ENCODE measurements at places on chromosomes 3 and 15.

DNA sequence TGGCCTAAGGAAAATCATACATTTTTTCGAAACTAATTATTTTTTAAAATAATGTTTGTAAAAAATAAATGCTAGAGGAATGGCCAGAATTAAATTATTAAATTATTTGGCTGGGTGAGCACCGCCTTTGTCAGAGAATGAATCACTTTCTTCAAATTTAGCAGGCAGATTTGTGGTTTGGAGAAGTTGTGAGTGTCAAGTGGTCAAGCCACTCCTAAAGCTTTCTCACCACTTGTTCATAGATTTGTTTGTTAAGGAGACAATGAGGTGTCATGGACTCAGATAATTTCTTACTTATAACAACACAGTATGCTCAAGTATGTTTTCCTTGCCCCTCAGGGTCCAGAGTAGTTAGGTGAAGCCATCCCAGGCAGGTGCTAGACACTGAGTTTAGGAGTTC is 196.2 kb downstream of the TUSC7 start:
- DNase-seq = no peak

DNA sequence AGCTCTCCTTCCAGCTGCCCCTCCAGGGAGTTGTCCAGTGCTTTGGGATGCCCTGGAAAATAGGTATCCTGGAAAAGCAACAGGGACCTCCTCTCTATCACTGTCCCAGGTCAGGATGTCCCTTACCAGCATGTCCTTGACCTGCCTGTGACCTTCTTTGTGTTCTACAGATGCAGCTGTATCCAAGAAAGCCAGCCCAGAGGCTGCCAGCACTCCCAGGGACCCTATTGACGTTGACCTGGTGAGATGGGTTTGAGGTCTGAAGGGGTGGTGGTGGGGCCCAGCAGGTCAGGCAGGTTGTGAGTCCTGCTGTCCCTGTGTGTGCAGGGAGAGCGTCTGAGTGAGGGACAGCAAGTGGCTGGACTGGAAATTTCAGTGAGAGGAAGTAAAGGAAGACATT is 30.2 kb downstream of the PML start:
- no peak for DNase-seq

DNA sequence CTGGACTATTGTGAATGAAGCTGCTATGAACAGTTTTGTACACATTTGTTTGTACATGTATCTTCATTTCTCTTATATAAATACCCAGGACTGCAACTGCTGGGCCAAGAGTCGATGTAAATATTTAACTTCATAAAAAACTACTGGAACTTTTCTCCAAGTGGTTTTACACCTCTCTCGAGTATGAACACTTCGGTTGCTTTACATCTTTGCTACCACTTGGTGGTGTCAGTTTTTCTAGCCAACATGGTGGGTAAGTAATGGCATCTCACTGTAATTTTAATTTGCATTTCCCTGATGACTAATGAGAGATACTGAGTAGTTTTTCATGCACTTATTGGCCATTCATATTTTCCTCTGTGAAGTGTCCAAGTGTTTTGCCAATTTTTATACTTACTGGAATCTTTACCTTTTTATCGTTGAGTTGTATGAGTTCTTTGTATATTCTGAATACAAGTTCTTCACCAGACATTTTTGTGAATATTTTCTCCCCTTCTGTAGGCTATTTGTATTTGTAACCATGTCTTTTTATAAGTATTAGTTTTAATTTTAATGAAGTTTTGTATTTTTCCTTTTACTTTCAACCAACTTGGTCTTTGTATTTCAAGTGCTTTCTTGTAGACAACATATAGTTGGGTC is 44.4 kb downstream of the PCOLCE2 start:
- DNase-seq = no peak

GRCh38 chr3:152302521-152303021 is 33.8 kb downstream of the MBNL1 start:
- peak; percentile 79 for DNase-seq

DNA sequence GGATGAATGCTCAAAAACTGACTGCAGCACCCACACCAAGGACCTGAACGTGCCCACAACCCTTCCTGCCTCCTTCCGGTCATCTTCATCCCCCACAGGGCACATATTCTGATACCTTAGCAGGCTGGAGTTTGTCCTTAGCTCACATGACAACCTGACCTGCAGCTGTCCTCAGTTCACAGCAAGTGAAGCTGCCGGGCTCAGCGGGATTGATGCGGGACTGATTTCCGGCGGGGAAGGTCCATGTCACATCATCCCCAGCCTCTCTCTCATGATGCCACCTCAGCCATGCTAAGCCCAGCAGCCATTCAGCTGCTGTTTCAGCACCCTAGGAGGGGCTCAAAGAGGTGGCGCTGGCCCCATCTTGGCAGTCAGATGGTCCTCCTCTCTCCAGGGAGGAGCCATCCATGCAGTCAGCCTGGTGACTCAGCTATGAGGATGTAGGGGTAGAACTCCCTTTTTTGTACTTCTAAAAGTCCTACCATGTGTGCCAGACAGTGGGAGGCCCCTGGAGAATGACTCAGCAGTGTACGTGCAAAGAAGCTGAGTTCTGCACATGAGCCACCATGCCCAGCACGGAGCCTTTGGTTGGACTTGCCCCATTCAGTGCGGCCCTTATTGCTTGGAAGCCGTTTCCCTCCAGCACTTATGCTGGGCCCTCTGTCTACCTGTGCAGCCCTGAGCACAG is 9.5 kb downstream of the CA12 start:
- DNase-seq = peak; percentile 92

DNA sequence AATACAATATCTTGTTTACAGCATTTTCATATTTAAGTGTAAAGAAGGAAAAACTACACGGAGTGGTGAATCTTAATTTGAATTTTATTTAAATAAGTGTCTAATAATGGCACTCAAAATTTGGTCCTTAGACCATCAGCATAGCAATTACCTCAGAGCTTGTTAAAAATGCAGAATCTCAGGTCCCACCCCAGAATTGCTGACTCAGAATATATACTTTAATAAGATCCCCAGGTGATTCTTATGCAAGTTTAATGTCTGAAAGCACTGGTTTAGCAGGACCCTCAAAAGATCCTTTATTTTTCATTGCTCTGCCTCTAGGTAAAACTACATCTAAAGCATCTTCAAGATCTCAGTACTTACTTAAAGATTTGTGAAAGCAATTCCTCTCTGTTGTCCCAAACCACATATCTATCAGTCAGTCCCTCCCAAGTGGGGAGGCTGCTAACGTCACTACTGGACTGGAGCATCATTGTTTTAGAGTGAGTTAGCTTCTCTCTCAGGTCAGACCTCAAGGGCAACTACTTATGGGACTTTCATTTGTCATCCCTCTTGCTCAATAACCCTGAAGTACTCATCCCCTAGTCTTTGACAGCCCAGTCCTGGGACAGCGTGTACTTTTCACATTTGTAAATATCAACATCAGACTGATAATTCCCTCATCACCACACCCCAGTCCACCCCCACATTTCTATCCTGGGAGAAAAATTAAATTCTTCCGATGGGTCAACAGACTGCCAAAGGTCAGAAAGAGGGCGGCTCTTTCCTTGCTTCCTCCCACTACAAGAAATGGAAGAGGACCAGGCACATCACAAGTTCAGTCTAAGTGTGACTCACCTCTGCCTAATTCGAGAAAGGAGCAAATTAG is 76.7 kb downstream of the CBLB start:
- peak; percentile 78 for DNase-seq

GRCh38 chr15:101723171-101723873 is 951 bp downstream of the TARS3 start:
- DNase-seq = no peak

DNA sequence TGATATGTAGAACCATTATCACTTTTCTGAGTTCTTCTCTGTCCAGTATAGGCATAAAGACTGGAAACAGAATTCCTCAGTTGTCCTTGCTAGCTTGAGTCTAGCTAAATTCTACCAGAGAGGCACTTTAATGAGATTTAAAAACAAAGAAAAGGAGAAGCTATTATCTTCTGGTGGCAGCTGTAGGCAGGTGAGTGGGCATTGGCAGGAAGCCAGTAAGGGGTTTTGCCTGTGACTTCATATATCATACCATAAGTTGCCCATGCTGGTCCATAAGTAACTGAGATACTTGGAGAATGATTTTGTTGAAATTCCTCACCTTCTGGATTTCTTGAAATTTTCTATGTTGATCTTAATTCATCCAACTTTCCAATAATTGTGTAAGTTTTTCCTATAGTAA is 402.3 kb upstream of the TGFBR2 start:
- no peak for DNase-seq

GRCh38 chr15:42286445-42287029 is 13.3 kb upstream of the TMEM87A start:
- no peak for DNase-seq

DNA sequence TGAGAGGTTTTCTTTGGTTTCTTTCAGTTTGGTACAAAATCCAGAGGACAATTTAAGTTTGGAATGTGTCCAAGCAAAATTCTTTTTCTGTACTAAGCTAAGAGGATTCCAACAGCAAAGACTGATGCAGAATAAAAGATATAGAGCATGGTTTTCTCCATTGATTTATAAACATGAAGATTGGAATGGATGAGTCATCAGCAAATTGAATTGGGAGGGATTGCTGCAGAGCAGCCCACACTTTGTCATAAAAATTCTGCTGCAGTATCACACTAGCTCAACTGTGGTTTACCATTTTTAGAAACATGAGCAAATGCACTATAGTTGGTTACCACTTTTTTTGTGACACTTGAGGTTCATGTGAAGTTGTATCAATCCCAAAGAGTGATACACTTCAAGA is 16.1 kb upstream of the LARP6 start:
- no peak for DNase-seq

- DNase-seq = no peak
Measured at GRCh38 chr3:72485641-72486040, 362.6 kb downstream of the SHQ1 start.

- DNase-seq = no peak
Measured at GRCh38 chr15:38054488-38054887, 120.0 kb downstream of the TMCO5A start.

DNA sequence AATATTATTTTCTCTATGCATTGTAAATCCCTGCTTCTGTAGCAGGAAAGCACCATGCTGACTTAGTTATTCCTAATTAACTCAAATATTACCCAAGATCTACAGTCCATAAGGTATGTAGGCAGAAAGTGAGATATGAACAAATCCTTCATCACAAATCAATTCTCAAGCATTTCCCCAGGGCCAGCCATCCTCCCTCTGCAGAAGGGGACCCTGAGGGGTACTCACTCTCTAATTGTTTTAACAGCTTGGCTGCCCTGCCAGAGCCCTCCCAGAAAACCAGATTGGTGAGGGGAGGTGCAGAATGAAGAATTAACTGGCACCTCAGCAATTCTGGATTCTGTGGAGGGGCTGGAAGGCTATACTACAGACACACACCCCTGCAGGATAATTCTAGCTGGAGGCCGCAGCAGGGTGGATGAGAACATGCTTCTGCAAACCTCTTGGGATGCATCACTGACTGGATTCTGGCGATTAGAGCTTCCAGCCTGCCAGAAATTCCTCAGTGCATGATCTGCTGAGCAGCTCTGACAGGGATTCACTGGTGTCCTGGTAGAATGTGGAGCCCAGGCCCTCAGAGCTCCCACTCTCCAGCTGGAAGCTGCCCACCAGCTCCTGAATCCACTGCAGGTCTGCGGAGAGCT is 88.6 kb upstream of the HERC1 start:
- DNase-seq = no peak

- no peak for DNase-seq
Measured at GRCh38 chr15:54119051-54119450, 140.8 kb downstream of the UNC13C start.

- no peak for DNase-seq
Measured at GRCh38 chr3:39750712-39751111, 58.7 kb upstream of the MYRIP start.

DNA sequence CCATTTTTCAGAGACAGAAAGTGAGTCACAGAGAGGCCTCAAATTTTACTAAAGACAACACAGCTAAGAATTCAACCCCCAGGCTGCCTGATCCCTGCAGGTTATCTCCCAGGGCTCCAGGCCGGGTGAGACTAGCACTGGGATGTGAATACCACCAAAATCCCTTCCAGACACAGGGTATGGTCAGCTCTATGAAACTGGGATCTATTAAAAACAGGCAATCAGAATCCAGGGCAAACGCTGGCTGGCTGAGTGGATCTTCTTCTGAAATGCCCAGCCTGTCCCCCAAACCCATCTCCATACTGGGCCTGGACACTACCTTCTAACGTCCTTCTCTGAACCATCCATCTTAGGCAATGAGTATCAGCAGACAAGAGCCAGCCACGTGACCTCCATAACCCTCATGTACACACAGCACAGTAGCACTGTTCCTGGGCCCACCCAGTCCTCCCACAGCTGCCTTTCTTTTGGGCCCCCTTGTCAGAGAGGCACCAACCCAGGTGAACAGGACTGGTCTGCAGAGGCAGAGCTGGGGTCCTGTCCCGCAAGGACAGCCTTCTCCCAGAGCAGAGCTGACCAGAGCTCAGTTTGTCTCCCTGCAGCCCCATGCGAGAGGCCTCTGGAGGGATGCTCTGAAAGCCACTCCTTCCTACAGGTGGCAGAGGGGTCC is 1.9 kb downstream of the RAB6B start:
- no peak for DNase-seq

DNA sequence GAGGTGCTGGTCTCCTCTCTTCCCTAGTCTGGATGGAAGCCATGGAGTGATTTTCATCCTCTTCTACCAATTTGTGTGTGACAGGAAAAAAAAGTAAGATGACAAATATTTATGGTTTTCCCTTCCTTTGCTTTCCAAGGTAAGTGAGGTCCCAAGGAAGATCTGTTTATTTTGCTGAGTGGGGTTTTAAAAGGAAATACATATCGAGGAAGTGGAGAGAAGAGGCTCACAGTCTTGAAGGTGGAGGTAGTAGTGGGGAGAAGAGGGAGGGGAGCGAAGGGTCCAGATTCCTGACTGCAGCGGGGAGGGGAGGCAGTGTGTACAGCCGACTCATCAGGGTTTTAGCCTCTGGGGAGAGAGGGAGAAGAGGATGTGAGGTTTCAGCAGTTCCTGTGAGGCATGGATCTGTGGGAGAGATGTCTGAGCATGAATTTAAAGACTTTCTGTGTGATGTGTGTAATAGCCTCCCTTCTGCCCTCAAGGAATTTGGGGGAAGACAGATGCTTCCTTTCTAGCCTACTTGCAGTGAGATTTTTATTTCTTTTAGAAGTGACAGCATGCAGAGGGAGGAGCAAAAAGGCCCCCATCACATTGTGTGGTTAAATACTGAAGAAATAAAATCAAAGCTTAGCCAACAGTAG is 272.4 kb downstream of the THRB start:
- no peak for DNase-seq

DNA sequence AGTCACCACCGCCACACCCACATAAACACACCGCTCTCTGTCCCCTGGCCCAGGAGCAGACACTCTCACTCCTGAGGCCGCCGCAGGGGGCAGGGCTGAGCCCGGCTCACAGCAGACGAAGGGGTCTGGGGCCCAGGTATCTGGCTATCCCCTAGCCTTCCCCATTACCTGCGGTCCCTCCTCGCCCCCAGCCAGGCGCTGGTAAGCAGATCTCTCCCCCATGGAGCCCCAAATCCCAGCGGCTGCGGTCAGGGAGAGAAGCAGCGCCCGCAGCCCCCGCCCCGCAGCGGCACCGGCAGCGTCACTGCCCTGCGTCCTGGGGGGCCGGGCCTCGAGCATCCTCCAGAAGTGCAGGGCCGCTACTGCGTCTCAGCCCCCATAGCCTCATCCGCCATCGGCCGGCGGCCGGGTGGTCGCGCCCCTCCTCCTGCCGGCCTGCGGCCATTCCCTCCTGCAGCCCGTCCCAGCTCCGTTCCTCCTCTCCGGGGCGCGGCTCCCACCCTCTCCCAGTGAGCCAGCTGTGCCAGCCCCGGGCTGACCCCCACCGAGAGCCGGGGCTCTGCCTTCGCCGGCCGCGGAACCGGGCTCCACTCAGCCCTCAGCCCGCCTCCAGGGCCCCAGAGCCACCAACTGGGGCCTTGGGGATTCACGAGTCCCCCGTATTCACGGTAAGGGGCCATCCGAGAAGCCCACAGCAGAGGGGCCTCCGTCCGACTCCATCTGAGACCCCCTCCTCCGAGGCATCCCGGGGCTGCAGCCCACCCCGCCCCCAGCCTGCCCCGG is 13.1 kb downstream of the TNK2 start:
- no peak for DNase-seq

Data from AG04449 (cell line).